ENCODE measurements at places on chromosomes 11 and 22.

GRCh38 chr22:24502034-24502433 lies 6.9 kb downstream of the UPB1 start:
- DNase-seq = no peak

- DNase-seq = no peak
Observed at GRCh38 chr22:33659448-33659847, 260.8 kb downstream of the LARGE1 start.

GRCh38 chr22:38941488-38941987 lies 15.9 kb upstream of the APOBEC3A start:
- no peak for DNase-seq

- no peak for DNase-seq
Observed at GRCh38 chr11:116224154-116224888, 548.5 kb downstream of the BUD13 start.

- no peak for DNase-seq
Observed at GRCh38 chr11:34988294-34989255, 72.2 kb downstream of the PDHX start.

- no peak for DNase-seq
Observed at GRCh38 chr22:29011240-29012100, 50.2 kb downstream of the C22orf31 start.
